ENCODE measurements at places on chromosomes 4 and X. TPM values are rescaled to one million over a fixed set of nuclear protein-coding genes. Genes with fewer than 3 reads are reported as not detected.

DNA sequence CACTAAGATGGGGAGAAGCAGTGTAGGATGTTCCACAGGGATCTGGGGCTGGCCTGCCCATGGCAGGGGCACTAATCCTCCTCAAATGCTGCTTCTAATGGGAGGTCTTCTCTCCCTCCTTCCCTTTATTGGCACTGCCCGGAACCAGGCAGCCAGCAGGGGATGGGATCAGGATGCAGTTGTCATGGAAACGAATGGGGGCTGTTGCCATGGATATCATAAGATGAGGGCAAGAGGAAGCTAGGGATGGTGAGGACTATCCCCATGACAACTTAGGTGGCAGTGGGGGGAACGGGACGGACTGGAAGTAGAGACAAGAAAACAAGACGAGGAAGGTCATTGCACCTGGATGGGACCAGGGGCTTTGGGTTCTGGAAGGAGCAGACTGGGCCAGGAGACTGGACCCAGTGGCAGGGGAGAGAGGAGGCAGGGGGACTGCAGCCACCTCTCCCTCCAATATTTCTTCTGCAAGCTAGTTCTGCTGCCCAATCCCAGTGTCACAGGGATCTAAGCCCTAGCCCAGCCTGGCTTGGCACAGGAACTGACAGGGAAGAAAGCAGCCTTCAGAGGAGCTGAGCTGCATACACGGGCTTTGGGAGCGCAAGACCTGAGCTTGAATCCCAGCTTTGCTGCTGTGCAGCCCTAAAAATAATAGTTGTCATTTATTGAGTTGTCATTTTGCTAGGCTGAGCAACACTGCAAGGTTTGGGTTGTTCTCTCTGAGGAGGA, 19.0 kb downstream of the IQSEC2 start:
- no peak for DNase-seq

DNA sequence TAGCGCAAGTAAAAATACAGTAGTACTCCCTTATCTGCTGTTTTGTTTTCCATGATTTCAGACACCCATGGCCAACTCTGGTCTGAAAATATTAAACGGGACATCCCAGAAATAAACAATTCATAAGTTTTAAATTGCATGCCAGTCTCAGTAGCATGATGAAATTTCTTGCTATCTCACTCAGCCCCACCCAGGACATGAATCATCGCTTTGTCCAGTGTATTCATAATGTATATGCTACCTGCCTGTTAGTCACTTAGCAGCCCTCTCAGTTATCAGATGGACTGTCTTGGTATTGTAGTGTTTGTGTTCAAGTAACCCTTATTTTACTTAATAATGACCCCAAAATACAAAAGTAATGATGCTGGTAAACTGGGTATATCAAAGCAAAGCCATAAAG, 158.2 kb upstream of the DDIT4L start:
- no peak for DNase-seq

GRCh38 chr4:158811216-158811540, 42.4 kb downstream of the FNIP2 start:
- no peak for DNase-seq

DNA sequence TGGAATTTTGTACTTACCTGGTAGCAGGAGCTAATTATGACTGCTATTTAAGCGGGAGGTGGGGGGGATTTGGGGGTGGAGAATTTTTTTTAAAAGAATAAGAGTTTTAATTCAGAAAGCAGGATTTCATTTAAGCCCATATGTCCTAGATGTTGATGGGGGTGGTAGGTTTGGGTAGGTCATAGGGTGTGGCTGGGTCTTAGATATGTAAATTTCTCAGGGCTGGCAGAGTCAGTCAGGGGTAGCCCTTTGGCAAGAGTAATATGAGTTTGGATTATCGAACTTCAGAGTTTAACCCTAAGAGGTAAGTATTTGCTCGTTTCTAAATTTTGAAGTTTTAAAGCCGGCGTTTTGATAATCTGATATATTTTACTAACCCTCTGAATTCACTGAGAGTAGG, 35.2 kb upstream of the COX18 start:
- DNase-seq, result no peak

- DNase-seq, result no peak
Measured at GRCh38 chr4:171573181-171573580, 240.0 kb upstream of the GALNTL6 start.

GRCh38 chr4:87391576-87392054, 627 bp upstream of the HSD17B11 start:
- DNase-seq, result no peak

GRCh38 chr4:60945641-60946040, 254.5 kb upstream of the ADGRL3 start:
- no peak for DNase-seq

DNA sequence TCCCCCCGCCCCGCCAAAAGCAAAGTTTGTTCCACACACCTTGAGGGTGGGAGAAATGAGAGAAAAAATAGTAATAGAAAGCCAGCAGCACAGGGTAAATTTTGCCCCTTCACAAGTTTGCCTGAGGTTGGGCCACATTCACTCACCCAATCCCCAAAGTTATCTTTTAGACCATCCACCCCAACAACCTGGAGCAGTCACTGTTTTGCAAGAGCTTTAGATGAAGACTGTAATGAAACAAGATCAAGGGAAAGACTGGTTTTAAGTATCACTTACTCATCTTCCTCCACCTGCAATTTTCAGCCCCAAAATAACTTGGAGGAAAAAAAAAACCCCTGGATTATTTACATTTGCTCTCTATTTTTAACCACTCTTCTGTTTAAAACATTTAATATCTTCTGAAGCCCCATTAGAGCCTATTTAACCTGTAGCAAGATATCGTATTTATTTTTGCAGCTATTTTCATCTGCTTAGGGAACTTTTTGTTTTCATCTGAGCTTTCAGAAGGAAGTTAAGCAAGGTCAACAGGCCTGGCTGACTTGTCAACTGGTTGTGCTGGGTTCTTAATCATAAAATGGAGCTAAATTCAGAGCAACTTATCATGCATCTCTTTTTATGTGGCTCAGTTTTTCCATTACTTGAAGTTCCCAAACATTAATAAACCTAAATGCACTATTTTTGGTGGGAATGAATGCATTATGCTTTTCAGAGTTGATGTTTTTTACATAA, 24.6 kb upstream of the TBL1X start:
- DNase-seq, result no peak

GRCh38 chr4:87251106-87251505, 30.7 kb upstream of the KLHL8 start:
- DNase-seq, result no peak

HAND2 gene
- total RNA-seq, result 26.0 TPM

ZMAT1 gene
- total RNA-seq, result 8.3 TPM

GABRE gene
- 176 TPM for total RNA-seq

All from vagina (tissue), 2 donors.